ENCODE measurements at places on chromosomes 2 and 18.

DNA sequence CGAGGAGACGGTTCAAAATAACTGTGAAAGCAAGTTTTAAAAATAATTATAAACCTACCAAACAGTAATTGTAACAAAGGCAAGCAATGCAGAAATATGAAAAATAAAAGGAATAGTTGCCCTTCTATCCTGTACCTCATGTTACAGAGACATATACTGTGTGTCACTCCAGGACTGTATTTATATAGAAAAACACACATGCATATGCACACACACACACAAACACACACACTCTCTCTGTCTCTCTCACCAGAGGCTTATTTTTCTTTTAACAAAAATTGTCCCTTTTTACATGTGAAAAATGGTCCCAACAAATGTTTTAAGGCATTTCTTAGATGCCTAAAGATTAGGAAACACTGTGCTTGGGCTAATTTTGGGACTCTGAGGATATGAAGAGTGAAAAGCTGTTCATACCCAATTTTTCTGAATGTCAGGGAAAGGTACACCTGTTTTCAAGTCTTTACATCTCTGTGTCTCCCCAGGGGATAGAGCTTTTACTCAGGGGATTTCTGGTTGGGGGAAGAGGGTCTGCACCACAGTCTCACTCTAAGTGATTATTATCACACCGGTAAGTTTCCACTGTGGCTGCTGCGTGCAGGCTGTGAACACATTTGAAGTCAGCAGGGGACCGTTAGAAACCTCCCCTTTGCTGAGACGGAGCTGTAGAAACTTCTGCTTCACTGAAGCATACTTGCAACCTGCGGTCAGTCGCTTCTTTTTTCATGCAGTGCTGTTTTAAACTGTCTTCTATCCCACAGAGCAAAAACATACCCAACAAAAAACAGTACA lies 51.4 kb upstream of the SPAG16 start:
- no peak overlapping the region for H3K4me3 ChIP-seq
- no peaks in the 10 kb centered on the region for H3K27me3 ChIP-seq
- no peaks in the 10 kb centered on the region for H3K36me3 ChIP-seq
- H3K27ac ChIP-seq = no peak overlapping the region

- no peaks in the 10 kb centered on the region for H3K4me1 ChIP-seq
- no peak for DNase-seq
- no peaks in the 10 kb centered on the region for H3K36me3 ChIP-seq
- peak overlapping the region; percentile 12 for H3K4me3 ChIP-seq
Measured at GRCh38 chr2:155546721-155547555, 785.6 kb downstream of the NR4A2 start.

DNA sequence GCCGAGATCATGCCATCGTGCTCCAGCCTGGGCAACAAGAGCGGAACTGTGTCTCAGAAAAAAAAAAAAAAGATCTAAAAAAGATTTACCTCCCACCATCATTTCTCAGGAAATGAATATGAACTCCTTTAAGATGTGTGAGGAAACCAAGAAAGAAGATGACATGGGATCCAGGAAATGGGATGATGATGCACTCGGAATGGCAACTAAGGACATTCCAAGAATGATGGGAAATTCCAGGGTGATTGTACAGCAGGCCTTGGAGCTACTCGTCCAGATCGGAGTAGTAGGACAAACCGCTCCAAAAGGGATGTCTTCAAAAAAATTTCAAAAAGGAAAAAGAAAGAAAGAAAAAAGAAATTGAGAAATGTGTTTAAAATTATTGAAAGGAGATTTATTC lies 84.9 kb upstream of the PMAIP1 start:
- H3K27ac ChIP-seq = no peak overlapping the region
- no peaks in the 10 kb centered on the region for H3K36me3 ChIP-seq
- no peaks in the 10 kb centered on the region for H3K4me1 ChIP-seq
- no peak overlapping the region for H3K4me3 ChIP-seq
- no peak for DNase-seq

GRCh38 chr18:35941299-35941698 lies 31.2 kb upstream of the RMP24 start:
- no peak for DNase-seq
- H3K4me1 ChIP-seq = no peaks in the 10 kb centered on the region
- H3K4me3 ChIP-seq = no peak overlapping the region
- H3K27me3 ChIP-seq = no peaks in the 10 kb centered on the region

DNA sequence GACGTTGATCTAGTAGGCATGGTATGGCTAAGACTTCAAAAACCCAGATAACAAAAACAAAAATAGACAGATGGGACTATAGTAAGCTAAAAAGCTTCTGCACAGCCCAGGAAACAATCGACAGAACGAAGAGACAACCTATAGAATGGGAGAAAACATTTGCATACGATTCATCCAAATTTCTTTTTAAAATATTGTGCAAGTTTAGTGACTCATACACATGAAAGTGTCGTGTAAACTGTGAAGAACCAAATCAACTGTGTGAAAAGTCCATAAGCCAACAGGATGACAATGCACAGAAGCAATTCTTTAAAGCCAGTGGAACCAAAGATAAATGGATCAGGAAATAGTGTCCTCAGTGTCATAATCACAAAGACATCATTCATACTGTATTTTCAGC lies 671.1 kb downstream of the RNF144A start:
- H3K27me3 ChIP-seq = no peaks in the 10 kb centered on the region
- no peak overlapping the region for H3K27ac ChIP-seq
- DNase-seq = no peak
- no peak overlapping the region for H3K4me3 ChIP-seq
- no peaks in the 10 kb centered on the region for H3K4me1 ChIP-seq

DNA sequence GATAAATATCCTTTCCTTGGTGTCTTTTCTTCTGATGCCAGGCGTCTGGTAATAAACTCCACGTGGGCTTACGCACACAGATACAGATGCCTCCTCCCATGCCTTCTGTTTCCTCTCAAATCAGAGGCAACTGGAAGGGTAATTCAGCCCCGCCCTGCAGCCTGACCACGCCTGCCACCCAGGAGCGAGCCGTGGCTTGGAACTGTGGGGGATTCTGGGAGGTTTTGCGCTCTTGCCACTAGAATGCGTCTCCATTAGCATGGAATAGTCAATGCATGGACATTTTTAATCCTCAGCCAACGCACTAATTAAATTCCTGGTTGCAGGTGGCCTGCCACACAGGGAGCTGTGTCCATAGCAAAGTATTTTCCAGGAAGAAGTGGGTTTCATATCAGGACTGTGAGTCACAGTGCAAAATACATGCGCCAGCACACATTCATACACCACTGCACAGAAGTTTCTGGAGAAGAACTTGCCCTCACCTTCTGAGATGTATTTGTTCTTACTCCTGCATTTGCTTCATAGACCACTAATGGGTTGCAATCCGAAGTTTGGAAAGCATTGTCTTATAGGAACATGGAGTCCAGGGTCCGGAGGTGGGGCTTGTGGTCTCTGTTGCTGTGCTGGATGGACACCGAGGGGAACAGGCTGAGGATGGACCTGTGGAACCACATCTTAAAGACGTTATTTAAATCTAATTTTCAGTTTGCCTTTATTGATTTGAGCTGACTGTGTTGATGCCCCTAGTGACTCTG lies 151.4 kb downstream of the LDLRAD4 start:
- no peak for DNase-seq

GRCh38 chr2:34096562-34097171 lies 497.6 kb upstream of the FAM98A start:
- DNase-seq = no peak
- H3K4me1 ChIP-seq = no peaks in the 10 kb centered on the region

DNA sequence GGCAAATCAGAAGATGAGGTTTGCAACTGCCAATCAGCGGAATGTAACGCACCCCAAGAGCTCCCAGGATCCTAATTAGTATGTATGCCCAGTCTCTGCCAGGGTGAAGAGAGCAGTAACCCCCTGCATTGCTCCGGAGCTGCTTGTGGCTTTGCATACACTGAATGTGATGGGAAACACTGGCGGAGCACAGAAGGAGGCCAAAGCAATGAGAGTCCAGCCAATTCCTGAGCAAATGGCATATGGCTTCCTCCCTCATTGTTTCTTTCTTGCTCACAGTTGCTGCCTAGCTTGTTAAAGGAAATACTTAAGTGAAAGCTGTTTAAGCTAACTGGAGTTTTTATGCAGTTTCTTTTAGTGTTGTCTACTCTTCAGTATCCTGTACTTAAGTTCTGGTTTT lies 343.5 kb upstream of the NT5C1B start:
- DNase-seq = no peak
- H3K36me3 ChIP-seq = no peaks in the 10 kb centered on the region
- H3K27me3 ChIP-seq = no peaks in the 10 kb centered on the region
- no peak overlapping the region for H3K4me3 ChIP-seq
- no peaks in the 10 kb centered on the region for H3K4me1 ChIP-seq
- no peak overlapping the region for H3K27ac ChIP-seq

- DNase-seq = no peak
- H3K27me3 ChIP-seq = no peaks in the 10 kb centered on the region
- H3K4me1 ChIP-seq = no peaks in the 10 kb centered on the region
- no peaks in the 10 kb centered on the region for H3K36me3 ChIP-seq
Measured at GRCh38 chr2:103817746-103818145, 1036.2 kb upstream of the POU3F3 start.

DNA sequence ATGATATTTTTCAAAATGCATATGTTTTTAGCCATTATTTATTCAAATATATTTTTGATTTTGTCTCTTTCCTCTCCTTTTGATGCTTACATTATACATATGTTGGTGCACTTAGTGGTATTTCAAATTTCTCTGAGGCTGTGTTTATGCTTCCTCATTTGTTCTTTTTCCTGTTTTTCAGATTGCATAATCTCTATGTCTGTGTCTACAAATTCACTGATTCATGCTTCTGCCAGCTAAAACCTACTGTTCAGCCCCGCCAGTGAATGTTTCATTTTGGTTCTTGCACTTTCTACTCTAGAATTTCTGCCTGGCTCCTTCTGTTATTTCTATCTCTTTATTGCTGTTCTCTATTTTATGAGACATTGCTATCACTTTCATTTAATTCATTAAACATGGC lies 951.7 kb upstream of the CNTNAP5 start:
- no peaks in the 10 kb centered on the region for H3K4me1 ChIP-seq
- no peak overlapping the region for H3K27ac ChIP-seq
- H3K36me3 ChIP-seq = no peaks in the 10 kb centered on the region
- H3K27me3 ChIP-seq = no peaks in the 10 kb centered on the region
- H3K4me3 ChIP-seq = no peak overlapping the region

DNA sequence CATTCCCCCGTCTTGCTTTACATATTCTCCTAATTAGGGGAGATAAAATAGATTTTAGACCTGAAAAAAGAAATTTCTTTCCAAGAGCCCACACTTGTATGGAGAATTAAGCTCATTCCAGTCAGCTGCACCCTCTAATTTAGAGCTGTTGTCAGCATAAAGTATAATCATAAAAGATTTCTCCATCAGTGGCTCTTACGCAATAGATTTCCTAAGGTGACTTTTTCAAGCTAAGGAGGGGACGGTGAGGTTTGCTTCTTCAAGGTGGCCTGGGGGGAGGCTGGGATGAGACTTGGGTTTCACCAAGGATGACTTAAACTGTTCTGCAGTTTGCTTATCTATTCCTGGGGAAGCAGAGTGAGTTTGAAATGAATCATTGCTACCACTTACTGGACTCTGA lies 426.2 kb downstream of the NBAS start:
- H3K27ac ChIP-seq = no peak overlapping the region
- H3K4me3 ChIP-seq = no peak overlapping the region
- DNase-seq = no peak
- H3K27me3 ChIP-seq = no peaks in the 10 kb centered on the region

- no peaks in the 10 kb centered on the region for H3K36me3 ChIP-seq
- no peak overlapping the region for H3K4me3 ChIP-seq
- H3K27ac ChIP-seq = no peak overlapping the region
- peaks cover 15% of the 10 kb centered on the region for H3K4me1 ChIP-seq
- H3K27me3 ChIP-seq = peaks cover 7% of the 10 kb centered on the region
Measured at GRCh38 chr18:79645291-79645983, 34.2 kb upstream of the CTDP1 start.

DNA sequence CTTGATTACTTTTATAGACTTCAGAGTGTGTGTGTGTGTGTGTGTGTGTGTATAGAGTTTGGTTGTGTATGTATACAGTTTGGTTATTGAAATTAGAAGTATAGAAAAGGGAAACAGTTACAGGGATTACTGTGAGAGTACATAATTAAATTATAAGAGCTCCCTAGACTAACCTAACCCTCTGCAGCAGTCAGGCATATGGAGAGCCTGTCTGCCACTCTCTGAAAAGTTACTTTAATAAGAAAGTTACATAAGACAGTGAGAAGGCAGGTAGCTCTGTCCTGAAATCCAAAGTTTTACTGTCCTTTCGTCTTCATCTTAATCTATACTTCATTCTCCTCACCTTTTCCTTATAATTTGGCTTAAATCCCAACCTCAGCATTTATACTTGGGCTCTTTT lies 71.5 kb upstream of the EPB41L5 start:
- no peak overlapping the region for H3K27ac ChIP-seq
- DNase-seq = no peak
- peaks cover 53% of the 10 kb centered on the region for H3K36me3 ChIP-seq
- no peaks in the 10 kb centered on the region for H3K4me1 ChIP-seq
- H3K4me3 ChIP-seq = no peak overlapping the region

DNA sequence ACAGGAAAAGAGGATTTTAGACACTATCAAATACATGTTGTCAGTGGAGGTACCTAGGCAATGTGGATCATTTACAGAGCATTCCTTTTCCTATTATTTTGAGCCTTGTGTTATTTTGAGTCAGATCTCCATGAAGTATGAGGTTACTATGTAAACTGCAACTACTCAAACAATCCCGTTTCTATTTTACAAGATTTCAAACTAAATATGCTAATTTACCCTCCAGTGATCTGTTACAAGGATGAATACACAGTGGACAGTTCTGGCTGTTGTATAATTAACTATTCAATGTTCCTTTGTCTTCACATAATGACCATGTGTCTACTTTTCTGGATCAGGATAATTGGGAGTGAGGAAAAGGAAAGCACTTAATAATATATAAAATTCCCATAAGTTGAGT lies 4.6 kb downstream of the HOXD1 start:
- no peaks in the 10 kb centered on the region for H3K36me3 ChIP-seq
- peaks cover 22% of the 10 kb centered on the region for H3K4me1 ChIP-seq
- no peak for DNase-seq
- peaks cover 10% of the 10 kb centered on the region for H3K27me3 ChIP-seq

GRCh38 chr18:6537475-6537874 lies 122.8 kb upstream of the L3MBTL4 start:
- no peaks in the 10 kb centered on the region for H3K36me3 ChIP-seq
- no peak overlapping the region for H3K27ac ChIP-seq
- H3K27me3 ChIP-seq = no peaks in the 10 kb centered on the region
- DNase-seq = no peak
- H3K4me1 ChIP-seq = no peaks in the 10 kb centered on the region
- no peak overlapping the region for H3K4me3 ChIP-seq

DNA sequence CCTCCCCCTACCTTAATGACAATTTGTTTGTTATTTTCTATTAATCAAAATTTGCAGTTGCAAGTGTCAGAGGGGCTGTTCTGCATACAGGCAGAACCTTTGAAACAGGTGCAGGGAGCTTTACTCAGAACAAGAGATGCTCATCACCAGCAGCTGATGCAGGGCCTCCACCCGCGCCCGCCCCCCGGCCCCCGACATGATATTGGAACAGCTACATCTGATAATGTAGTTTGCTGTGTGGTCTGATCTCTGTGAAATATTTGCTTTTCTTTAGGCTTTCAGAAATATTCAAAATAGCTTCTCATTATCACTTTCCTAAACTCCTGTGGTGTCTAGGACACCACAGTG lies 130.0 kb downstream of the PRKCE start:
- H3K27ac ChIP-seq = no peak overlapping the region
- DNase-seq = no peak
- no peaks in the 10 kb centered on the region for H3K36me3 ChIP-seq
- no peak overlapping the region for H3K4me3 ChIP-seq
- peaks cover 4% of the 10 kb centered on the region for H3K4me1 ChIP-seq

- no peaks in the 10 kb centered on the region for H3K27me3 ChIP-seq
- no peaks in the 10 kb centered on the region for H3K36me3 ChIP-seq
- DNase-seq = peak; percentile 48
- H3K4me1 ChIP-seq = peaks cover 4% of the 10 kb centered on the region
- no peak overlapping the region for H3K27ac ChIP-seq
Measured at GRCh38 chr2:109472974-109473373, 140.8 kb downstream of the SEPTIN10 start.

Data from spleen (tissue), 13 donors.